ENCODE measurements at places on chromosomes 7 and 10.

DNA sequence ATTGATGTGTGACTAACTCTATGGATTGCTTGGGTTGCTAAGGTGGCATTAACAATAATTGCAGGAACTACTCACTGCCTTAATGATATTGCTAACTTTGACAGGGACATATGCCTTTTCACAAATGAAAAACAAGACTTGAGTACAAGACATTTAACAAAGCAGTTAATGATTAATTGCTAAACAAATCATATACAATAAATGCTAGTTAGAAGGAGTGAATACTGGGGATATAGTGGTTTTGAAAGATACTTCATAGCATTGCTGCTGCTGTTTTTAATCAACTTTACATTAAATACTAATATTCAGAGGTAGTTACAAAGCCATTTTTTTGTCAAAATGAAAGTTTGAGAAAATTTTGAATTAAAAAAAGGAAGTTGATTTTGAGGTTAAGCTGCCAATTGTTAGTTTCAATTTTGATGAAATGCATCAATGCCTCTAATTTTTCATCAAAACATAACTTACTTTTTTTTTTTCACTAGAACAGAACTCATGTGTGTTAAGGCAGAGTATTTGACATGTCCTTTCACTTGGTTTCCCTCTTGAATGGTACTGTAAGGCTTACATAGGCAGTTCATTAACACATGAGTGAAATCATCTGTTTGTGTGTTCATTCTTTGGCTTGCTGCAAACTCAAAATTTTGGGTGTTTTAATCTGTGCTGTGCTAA, 106.2 kb upstream of the SEMA3D start:
- H3K36me3 ChIP-seq: no peaks in the 10 kb centered on the region
- no peaks in the 10 kb centered on the region for H3K4me1 ChIP-seq
- no peak overlapping the region for H3K27ac ChIP-seq
- H3K27me3 ChIP-seq: no peaks in the 10 kb centered on the region
- no peak for DNase-seq
- no peak overlapping the region for H3K4me3 ChIP-seq

DNA sequence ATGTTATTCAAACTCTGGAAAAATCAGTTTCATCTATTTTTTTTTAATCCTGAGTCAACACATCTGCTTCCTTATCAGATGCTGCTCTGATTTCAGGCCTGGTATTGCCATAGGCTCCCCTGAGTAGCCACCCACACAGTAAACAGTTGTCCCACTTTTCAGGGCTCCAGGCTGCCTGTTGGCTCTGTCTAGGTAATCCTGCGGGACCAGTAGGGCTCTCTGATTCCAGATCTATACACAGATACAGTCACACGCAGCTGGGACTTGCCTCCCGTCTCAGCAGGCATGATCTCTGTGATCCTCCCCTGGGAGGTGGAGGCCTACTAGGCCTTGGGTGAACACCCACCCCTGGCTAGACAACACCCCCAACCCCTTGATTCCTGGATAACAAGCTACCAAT, 206.1 kb downstream of the CREB5 start:
- H3K27ac ChIP-seq: no peak overlapping the region
- H3K27me3 ChIP-seq: no peaks in the 10 kb centered on the region
- no peak overlapping the region for H3K4me3 ChIP-seq
- H3K36me3 ChIP-seq: no peaks in the 10 kb centered on the region
- no peaks in the 10 kb centered on the region for H3K4me1 ChIP-seq

GRCh38 chr7:94578614-94579013, 69.0 kb downstream of the CASD1 start:
- no peak overlapping the region for H3K4me3 ChIP-seq
- H3K27me3 ChIP-seq: no peaks in the 10 kb centered on the region
- DNase-seq: no peak
- H3K36me3 ChIP-seq: no peaks in the 10 kb centered on the region
- no peaks in the 10 kb centered on the region for H3K4me1 ChIP-seq

DNA sequence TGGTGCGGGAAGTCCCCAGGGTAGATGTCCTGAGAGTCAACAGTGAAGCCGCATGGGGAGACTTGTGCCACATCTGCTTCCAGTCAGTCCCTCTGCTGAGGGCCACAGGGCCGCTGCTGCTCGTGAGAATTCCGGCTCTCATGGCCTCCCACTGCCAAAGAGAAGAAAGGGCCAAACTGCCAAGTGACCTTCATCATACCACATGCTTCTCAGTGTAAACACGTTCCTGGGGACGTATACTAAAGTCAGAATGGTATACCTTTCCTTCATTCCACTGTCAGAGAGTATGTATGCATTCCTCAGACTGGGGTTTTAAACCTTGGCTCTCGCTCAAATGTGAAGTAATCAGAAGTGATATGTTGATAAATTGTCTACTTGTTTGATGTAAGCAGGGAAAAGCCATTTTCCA, 52.8 kb upstream of the SEC61G start:
- peak overlapping the region; percentile 75 for H3K27ac ChIP-seq
- no peaks in the 10 kb centered on the region for H3K27me3 ChIP-seq
- H3K4me3 ChIP-seq: no peak overlapping the region
- no peaks in the 10 kb centered on the region for H3K4me1 ChIP-seq
- H3K36me3 ChIP-seq: no peaks in the 10 kb centered on the region

DNA sequence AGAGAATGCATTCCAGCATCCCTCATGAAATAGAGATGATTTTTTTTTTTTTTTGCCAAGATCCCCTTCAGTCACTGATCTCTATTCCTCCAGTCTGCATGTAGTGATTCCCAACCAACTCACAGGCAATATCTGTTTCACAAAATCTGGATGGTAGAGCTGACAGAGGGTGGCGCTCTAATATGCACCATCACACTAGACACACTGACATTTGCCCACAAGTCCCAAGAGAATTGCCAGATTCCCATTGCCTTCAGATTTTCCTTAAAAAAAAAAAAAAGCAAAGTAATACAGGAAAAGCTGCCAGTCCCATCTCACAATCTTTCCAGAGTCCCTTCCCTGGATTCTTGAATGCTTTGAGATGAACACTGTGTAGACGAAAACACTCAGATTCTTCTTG, 301.0 kb downstream of the SORCS1 start:
- no peak for DNase-seq
- no peaks in the 10 kb centered on the region for H3K4me1 ChIP-seq
- H3K4me3 ChIP-seq: no peak overlapping the region
- no peak overlapping the region for H3K27ac ChIP-seq
- no peaks in the 10 kb centered on the region for H3K27me3 ChIP-seq

DNA sequence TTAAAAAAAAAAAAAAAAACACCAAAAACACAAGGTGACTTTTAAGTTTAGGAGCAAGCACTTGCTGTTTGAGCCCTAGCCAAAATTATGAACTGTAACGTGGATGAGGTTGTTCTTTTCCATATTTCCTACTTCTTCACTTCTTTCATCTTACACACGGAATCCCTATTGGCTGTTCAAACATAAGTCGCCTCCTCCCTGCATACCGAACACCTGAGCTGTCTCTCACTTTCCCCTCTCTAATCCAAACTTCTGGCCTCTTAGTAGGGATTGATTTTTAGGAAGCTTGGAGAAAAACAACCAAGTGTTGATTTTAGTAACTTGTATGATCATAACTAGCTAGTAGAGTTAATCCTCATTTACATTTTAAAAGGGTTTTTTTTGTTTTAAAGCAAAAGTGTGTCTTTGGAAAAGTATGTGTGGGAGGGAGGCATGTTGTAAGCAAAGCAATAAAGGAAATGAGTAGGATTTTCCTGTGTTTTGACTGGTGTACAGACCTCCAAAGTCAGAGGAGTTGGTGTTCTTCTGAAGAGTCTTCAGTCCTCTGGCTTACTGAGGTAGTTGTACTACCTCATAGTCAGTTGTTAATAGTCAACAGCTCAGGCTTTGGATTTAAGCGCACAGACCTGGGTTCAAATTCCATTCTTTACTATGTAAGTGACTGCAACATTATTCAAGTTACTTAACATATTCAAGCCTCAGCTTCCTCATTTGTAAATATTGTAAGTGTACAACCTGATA, 39.3 kb downstream of the RABGEF1 start:
- H3K27ac ChIP-seq: no peak overlapping the region
- H3K4me1 ChIP-seq: no peaks in the 10 kb centered on the region
- H3K27me3 ChIP-seq: no peaks in the 10 kb centered on the region
- no peak for DNase-seq

- DNase-seq: no peak
- no peaks in the 10 kb centered on the region for H3K4me1 ChIP-seq
- H3K4me3 ChIP-seq: no peak overlapping the region
- H3K36me3 ChIP-seq: peaks cover 7% of the 10 kb centered on the region
These were observed 52.9 kb upstream of the ZMIZ2 start for GRCh38 chr7:44695756-44696155.

DNA sequence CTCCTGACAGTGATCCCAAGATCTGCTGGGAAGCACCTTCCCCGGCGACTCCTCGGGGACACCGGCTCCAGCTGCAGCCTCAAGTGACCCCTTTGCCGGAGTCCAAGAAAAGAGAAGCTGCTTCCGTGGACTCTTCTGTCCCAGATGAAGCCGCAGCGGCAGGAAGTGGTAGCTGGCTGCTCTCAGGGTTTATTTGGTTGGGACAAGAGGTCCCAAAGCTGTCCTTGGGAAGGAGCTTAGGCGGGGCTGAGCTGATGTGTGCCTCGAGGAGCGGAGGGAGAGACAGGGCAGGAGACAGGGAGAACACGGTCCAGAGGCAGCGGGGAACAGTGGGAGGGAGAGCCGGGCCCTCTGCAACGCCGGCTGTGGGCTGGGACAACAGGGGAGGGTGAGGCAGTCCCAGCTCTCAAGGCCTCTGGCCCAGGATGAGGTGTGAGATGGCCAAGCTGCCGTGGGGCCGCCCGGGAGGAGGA, 13.1 kb upstream of the FAM20C start:
- H3K4me1 ChIP-seq: no peaks in the 10 kb centered on the region
- no peaks in the 10 kb centered on the region for H3K27me3 ChIP-seq
- no peak overlapping the region for H3K4me3 ChIP-seq
- H3K27ac ChIP-seq: no peak overlapping the region

DNA sequence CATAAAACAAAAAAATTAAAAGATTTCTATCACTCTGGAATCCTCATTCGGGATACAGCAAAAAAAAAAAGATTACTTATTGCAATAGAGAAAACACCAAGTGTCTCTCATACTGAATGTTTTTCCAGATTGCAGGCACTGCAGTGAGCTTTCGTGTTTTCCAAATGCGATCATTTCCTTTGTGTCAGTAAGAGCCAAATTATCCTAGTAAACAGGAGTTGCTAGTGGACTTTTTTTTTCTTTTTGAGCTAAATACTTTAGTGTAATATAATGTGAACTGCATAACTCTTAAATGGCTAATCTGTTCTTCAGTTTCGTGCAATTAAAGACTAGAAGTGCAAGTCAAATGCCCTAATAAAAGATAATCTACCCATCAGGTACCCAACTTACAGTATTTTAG, 44.4 kb upstream of the TOMM7 start:
- no peak overlapping the region for H3K4me3 ChIP-seq
- no peak for DNase-seq
- H3K36me3 ChIP-seq: no peaks in the 10 kb centered on the region
- H3K4me1 ChIP-seq: no peaks in the 10 kb centered on the region

All from breast epithelium (tissue), 4 donors.